ENCODE measurements at places on chromosomes 4 and X.

DNA sequence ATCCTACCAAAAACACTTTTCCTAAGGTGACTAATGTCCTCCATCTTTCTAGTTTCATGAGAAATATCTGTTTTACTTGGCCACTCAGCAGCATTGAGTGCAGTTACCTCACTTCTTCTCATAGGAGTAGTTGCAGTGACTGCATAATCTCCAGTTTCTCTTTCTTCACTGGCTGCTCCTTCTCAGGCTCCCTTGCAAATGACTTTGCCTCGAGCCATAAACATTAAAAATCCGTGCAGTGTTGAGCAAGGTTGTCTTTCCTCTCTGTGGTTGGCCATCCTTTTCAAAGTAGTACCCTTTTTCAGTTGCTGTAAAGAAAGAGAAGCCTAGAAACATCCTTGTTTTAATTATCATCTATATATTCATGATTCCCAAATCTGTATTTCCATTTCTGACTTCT is 10.2 kb upstream of the PRKG2 start:
- DNase-seq, result no peak

DNA sequence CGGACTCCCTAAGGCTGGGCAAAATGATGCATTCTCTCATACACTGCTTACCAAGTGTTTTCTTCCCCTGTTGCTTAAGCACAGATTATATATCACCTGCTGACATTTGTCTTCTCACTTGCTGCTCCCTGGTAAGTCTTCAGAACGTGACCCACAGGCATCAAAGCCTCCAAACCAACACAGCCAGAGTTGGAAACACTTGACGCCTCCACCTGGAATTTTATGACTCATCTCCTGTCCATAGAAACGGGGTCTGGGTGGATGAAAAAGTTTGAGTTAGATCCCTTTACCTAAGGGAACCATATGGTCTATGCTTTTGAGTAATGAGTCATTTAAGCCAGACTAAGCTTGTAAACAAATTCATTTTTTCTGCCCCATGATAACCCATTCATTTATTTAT is 251.6 kb downstream of the USP46 start:
- DNase-seq, result no peak

GRCh38 chr4:11592276-11592675 is 163.6 kb upstream of the HS3ST1 start:
- DNase-seq, result no peak

DNA sequence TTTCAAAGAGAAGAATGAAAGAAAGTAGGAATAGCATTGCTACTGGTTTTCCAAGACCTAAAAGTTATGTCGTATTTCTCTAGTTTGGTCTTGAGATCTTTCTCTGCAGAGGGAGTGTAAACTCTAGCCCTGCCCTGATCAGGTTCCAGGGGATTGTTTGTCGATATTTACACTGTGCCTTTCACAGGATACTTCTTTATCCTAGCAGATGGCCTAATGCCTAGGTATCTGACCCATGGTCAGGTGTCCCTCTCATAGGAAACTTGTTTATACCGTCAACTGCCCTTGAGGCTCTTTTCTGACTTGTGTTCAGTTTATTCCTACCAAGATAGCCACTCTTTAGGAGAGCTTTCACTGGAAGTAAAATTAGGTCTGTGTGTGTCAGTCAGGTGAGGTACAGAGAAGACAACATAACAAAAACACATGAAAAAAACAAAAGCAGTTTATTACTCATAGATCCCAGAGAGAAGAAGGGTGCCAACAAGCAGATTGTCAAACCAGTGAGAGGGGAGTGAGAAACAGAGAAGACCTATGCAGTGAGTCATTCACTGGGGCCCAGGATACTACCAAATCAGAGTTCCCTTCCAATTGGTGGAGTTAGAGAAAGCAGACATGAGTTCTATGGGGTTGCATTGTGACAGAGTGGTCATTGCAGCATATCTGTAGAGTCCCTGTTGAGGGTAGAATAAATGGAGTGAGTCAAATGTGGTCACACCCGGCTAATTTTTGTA is 40.6 kb upstream of the THOC2 start:
- no peak for DNase-seq

DNA sequence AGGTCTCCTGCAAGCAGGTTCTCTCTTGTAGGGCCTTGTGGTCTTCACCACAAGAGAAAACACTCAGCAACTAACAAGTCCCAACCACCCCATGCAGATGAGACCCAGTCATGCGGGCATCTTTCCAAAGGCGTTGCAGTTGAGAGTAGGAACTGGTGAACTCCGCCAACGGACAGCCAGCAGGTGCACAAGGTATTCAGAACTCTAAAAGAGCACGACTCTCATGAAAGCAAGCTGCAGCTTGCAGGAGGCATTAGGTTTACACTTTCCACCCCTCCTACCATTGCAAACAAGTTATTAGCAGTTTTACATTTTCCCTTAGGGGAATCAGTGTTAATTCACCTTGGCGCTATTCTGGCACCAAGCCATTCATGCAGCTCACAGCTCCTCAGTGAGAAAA is 173.4 kb upstream of the KIT start:
- no peak for DNase-seq

DNA sequence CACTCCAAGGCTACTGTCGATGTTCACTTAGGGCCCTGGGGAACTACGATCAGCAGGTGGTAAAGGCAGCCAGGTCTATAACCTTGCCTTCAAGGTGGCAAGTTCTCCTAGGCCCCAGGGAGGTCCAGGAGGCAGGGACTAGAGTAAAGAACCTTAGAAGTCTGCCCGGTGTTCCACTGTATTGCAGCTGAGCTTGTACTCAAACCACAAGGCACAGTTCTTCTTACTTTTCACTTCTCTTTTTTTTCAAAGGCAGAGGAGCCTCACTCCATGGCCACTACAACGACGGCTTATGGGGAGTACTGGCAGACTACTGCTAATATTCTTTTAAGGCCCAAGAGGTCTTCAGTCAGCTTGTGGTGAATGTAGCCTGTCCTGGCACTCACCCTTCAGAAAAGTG is 78.8 kb upstream of the GPR174 start:
- DNase-seq, result no peak

DNA sequence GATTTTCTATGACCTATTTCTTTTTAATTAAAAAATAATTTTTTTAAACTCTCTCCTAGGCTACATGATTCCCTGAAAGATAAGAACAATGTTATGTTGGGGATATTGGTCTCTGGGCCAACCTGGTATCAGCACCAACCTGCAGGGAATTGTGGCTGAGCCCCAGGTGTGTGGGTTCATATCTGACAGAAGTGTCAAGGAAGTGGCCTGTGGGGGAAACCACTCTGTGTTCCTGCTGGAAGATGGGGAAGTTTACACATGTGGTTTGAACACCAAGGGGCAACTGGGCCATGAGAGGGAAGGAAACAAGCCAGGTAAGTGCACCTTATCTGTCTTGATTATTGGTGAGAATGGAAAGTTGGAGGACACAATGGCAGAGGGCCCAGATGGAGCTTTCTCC is 13.5 kb downstream of the HERC3 start:
- DNase-seq, result no peak

GRCh38 chr4:3013839-3014350 is 50.5 kb downstream of the GRK4 start:
- DNase-seq, result no peak

DNA sequence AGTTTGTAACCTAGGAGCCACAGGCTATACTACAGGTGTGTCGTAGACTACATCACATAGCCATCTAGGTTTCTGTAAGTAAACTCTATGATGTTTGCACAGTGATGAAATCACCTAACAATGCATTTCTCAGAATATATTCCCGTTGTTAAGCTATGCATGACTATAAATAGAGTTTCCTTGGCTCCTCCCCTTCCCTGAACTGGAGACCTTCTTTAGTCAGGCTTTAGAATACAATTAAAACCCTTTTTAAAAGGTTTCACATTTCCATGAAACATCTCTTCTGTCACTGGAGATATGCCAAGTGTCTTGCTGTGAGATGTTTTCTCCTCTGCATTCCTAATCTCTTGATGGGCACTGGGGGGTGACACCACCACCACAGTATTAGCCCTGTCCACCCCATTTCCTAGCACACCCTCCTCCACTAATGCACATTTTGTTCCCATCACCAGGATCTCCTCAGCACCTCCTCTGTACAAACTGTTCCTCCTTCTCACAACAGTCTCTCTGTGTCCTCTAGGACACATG is 334.6 kb upstream of the CPEB2 start:
- DNase-seq, result no peak

DNA sequence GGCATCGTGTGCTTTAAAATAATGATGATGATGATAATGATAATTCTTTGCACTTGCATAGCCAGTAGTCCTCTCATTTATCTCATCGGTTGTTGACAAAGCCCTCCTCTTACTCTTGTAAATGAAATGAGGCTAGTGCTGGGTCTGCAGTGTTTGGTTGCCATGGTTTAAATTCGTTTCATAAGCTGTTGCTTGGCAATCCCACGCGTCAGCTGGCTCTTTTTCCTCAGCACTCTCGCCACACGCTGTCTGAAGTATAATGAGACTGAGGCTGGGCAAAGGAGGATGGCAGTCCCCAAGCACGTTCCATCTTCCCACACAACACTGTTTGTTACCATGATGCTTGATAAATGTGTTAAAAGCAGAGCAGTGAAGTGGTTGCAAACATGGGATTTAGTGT is 15.5 kb downstream of the PAGE4 start:
- no peak for DNase-seq

DNA sequence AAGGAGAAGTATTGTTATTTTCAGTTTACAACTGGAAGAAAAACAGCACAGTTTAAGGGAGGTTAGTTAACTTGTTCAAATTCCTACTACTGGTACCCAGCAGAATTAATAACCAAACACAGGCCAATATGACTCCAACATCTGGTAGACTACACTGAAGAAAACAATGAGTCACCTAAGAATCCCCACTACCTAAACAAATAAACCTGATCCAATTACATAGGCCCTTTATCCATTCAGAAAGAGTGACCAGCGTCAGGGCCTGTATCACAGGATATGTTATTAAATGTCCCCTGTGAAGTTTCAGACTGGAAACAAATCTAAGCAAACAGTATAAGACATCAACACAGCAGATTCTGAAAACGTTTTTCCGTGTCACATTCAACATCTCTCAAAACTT is 492.5 kb upstream of the INTU start:
- DNase-seq, result no peak

- no peak for DNase-seq
Measured at GRCh38 chr4:113684534-113685091, 76.9 kb downstream of the CAMK2D start.

DNA sequence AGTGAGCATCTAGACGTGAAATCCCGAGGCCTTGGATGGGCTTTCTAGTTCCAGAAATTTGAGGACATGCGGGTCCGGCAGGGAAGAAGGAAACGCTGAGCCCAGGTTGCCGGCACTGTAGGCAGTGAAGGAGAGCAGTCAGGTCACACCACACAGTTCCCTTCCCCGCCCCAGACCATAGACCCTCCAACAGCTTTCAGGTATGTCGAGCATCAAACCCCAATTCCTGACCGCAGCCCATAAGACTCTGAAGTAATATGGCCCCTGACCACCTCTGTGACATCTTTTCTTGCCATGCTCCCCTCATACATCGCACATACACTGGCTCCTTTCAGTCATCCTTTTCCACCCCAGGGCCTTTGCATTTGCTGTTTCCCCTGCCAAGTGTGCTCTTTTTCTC is 23.0 kb downstream of the RTL5 start:
- DNase-seq, result no peak
